ENCODE measurements at places on chromosomes 5 and 9.

DNA sequence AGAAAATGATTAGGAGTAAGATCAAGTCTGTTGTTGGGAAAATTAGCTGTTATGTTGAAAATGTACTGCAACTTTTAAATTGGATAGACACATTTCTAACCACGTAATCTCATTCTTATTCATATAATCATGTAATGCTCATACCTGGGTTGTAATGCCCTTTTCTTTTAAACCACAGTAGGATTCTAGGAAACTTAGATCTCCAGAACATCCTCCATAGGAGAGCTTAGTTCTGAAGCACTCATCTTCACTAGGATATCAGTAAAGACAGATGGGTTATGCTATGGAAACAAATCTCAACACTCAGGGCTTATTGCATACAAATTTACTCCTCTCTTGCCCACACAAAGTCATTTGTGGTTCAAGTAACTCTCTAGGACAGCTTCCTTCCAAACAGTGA lies 34.8 kb upstream of the ANXA1 start:
- no peak for DNase-seq

- DNase-seq, result no peak
Observed at GRCh38 chr9:114450833-114451706, 54.2 kb downstream of the WHRN start.

GRCh38 chr9:131587331-131587730 lies 42.0 kb downstream of the PRRT1B start:
- no peak for DNase-seq

GRCh38 chr5:124859556-124860290 lies 113.3 kb upstream of the ZNF608 start:
- no peak for DNase-seq

- DNase-seq, result peak; percentile 45
Observed at GRCh38 chr9:16417161-16417560, 453.3 kb downstream of the BNC2 start.

Measured in foreskin melanocyte (primary cell).